ENCODE measurements at places on chromosomes 2 and 18. TPM values are rescaled to one million over a fixed set of nuclear protein-coding genes. Genes with fewer than 3 reads are reported as not detected.

The SCN9A gene
- total RNA-seq: 1.9 TPM

The IL36RN gene
- not detected for total RNA-seq

The FSIP2 gene
- 0.20 TPM for total RNA-seq

The CCNT2 gene
- 39.3 TPM for total RNA-seq

The REG3G gene
- total RNA-seq: not detected

The POTEI gene
- not detected for total RNA-seq

Data from MCF 10A (cell line).